ENCODE measurements at places on chromosomes 3 and 15.
A peak's percentile ranks its signal among the peaks of the same experiment; 100 is the strongest.

DNA sequence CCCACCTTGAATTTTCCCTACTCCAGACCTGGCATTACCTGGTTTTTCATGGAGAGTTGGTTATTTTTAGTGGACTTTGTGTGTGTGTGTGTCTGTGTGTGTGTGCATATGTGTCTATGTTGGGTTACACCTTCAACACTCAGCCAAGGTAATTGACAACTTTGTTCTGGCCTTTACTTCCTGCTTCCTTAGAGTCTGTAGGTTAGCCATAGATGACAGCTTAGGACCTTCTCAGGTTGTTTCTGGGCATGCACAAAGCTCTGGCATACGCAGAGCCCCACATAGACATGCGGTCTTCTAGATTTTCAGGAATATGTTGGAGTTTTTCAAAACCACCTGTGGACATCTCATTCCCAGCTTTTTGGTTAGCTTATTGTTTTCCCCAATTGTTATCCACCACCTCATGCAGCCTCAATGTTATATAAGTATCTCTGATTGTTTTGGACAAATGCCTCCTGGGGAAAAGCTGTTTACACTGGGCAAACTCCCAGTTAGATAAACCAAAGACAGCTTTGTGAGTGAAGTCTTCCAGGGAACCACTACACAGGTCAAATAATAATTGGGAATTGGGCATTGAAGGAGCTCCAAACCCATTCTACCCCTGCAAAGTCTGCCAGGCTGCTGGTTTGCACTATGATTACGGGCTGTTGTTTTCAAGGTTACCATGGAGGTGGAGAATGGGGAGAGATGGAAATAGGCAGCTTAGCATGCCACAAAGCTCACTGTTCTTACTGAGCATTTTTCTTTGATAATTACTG is 201.2 kb downstream of the ADAMTSL3 start:
- DNase-seq = no peak

GRCh38 chr15:52378746-52379394 is 83.3 kb upstream of the MYO5C start:
- peak; percentile 14 for DNase-seq

DNA sequence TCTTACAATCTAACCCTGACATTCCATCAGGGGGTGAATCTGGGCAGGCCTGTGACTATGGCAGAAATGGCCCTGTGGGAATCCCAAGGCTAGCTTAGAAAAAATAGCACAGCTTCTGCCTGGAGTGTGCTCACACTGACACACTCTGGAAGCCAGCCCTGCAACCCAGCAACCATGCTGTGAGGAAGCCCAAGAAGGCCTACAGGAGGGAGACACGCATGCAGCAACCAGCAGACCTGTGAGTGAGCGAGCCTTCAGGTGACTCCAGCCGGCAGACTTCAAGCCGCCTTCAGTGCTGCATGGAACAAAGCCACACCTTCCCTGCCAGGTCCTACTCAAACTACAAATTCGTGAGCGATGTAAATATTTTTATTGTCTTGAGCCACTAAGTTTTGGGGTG is 26.1 kb downstream of the RAB6B start:
- no peak for DNase-seq

- DNase-seq = no peak
These were observed 85.4 kb downstream of the TRANK1 start for GRCh38 chr3:36859494-36859893.

- DNase-seq = no peak
These were observed 395.5 kb downstream of the FGF12 start for GRCh38 chr3:192331749-192332385.

- no peak for DNase-seq
These were observed 239.3 kb downstream of the FEZF2 start for GRCh38 chr3:62134061-62134496.

DNA sequence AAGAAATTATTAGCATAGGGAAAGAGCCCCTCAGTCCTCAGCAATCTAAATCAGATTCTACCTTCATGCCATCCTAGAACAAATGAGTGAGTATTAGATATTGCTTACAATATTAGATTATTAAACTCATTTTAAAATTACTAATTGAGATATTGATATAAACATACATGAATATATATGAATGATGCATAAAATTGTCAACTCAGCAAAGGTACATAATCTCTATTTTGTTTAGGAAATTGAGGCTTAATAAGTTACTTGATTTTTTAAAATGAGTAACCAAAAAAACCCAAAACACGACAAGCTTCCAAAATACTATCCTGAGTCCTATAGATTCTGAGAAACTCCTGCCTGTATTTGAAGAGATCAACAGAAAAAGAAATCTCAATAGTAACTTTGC is 297.7 kb upstream of the TMCO5A start:
- no peak for DNase-seq

GRCh38 chr3:111776827-111777483 is 82.1 kb upstream of the PHLDB2 start:
- DNase-seq = no peak

DNA sequence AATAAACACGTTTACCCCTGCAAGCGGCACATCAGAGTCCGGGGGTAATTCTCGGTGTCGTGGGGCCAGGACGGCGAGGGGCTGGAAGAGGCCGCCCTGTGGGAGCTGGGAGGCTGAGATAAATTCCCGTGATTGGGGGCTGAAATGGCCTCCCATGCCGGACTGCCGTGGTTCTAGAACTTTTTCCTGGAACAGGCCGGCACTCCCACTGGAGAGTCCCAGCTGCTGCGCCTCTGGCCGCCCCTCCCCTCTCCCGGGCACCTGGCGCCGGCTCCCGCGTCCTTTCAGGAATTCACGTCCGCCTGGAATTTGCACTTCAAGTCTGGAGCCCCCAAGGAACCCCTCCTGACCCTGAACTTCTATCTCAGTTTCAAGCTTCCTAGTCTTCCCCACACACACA is 10.8 kb upstream of the LRRC2 start:
- no peak for DNase-seq

DNA sequence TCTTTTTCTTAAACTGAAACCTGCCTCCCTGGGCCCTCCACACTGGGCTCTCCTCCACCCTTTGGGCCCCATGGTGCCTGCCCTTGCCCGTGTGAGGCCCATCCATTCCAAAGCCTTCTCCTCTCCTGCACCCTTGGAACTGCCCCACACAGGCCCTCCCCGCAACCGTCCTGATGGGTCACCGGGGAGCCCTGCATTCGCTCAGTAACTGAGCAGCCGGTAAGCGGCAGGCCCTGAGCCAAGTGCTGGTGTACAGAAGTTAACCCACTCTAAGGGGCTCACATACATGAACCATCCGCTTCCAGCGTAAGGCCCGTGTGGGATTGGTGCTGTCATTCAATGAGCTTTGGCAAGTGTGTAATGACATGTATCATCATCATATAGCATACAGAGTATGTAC is 5.4 kb upstream of the LRRC15 start:
- no peak for DNase-seq
